ENCODE measurements at places on chromosomes 3 and 15.

DNA sequence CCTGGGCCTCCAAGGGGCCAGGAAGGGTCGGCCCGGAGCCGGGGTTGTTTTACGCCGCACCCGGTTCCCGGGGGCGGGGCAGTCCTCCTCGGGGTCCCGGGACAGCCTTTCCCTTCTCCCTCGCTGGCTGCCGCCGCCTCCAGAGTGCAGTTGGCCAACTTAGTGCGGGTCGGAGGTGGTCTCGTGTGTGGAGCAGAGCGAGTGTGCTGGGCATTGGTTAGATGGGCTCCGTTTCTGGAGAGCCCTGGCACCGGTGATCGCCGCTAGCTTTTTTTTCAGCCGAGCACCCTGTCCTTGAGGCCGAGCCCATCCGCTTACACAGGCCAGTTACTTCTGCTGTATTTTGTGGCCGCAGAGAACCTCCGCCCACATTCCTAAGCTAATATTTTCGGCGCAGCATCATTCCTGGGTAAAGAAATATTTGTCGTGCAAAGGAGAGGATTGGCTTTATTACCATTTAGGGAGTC is 585 bp downstream of the KIF23 start:
- DNase-seq: no peak

- DNase-seq: no peak
These were observed 433 bp upstream of the MITF start for GRCh38 chr3:69738859-69739203.

- no peak for DNase-seq
These were observed 73.5 kb upstream of the ABI3BP start for GRCh38 chr3:101066711-101067129.

DNA sequence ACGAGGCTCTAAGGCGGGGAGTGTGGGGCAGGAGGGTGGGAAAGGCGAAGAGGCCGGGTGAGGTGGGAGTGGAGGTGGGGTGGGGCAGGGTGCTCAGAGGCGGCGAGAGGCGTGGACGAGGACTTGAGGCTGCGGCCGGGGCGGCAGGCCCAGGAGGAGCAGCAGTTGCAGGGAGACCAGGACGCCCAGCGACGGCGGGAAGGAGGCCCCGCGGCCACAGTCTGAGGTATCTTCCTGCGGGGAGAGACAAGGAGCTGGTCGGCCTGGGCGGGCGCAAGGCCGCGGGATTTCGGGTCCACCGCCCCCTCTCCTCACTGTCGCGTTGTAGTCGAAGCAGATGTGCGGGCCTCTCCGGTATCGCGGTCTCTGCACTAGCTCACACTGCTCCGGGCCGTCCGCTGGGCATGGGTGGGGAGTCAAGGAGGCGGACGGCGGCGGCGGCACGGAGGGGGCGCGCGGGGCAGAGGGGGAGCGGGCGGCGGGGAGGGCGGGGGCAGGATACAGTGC is 5.3 kb upstream of the TMEM115 start:
- DNase-seq: no peak

- no peak for DNase-seq
These were observed 47.7 kb upstream of the ATP2C1 start for GRCh38 chr3:130846181-130846580.

DNA sequence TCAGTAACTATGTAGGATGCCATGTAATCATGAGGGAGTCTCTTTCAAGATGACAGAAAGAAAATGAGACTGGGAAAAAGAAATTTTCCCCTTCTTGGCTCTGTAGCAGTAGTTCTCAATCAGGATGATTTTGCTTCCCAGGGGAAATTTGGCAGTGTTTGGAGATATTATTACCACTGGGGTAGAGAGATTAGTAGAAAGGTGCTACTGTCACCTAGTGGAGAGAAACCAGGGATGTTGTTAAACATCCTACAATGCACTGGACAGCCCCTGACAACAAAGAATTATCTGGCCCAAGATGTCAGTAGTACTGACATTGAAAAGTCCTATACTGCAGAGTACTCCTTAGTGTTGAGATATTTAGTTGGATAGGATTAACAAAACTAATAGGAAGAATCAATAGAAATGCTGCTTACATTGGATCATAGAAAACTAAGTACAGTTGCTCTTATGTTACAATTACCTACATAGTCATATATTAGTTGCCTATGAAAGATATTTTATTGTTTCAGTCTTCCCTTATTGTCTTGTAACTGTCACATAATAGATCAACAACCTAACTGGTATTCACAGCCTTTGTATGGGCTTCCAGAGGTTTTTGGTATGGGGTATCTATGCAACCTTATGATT is 433.3 kb downstream of the RAP2B start:
- DNase-seq: no peak

GRCh38 chr15:59256482-59256881 is 49.8 kb downstream of the LDHAL6B start:
- DNase-seq: no peak

DNA sequence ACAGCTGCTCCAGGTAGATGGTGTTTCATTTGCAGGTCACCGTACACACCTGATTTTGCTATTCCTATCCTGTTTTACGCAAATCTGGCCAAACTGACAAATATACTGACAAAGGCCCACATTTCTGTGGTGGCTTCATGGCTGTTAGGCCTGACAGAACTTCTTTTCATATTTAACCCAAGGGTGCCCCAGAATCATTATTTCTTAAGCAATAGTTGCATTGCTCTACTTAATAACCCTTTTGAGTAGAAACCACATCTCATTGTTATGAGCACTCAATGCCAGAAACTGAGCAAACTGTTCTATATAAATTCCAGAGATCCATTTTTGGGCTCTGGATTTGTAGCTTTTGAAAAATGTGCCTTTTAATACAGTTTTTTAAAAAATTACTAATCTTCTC is 19.4 kb downstream of the ASTE1 start:
- DNase-seq: no peak

- DNase-seq: no peak
These were observed 197.7 kb downstream of the CD47 start for GRCh38 chr3:107892955-107893624.
